ENCODE measurements at places on chromosomes 1 and 21. TPM values are rescaled to one million over a fixed set of nuclear protein-coding genes. Genes with fewer than 3 reads are reported as not detected.

DNA sequence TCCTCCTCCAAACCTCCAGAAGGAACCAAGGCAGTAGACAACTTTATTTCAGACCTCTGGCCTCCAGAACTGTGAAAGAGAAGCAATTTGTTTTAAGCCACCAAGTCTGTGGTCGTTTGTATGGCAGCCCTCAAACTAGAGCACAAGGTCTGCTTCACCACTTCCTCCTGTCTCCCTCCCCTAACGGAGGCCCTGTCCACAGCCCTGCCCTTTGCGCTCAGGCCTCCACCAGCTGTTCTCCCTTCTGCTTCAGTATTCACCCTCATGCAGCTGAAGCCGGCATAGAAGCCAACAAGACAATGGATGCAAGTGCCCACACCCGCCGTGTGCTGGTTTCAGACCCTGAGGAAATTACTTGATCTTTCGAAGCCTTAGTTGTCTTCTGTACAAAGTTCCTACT lies 364.1 kb downstream of the HHAT start:
- H3K27me3 ChIP-seq: no peaks in the 10 kb centered on the region
- peaks cover 7% of the 10 kb centered on the region for H3K4me1 ChIP-seq
- H3K4me3 ChIP-seq: no peak overlapping the region
- H3K27ac ChIP-seq: no peak overlapping the region
- no peak for DNase-seq

DNA sequence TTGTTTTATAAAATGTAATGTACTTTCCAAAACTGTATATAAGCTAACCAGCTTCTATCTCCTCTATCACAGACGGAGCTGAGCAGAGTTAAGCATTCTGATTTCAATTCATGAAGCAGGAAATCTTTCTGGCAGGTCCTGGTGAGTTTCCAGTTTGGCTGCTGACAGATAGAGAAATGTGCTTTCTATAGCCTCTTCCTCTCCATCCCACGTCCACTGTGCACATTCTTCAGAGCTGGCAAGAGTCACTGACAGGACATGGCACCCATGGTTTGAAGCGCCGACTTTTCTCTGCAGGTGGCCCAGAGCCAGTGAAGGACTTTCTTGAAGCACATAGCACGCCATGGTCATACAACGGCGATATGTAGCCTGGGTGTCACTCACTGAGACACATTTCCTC lies 52.3 kb upstream of the POU2F1 start:
- DNase-seq: no peak
- peaks cover 8% of the 10 kb centered on the region for H3K27me3 ChIP-seq
- peaks cover 3% of the 10 kb centered on the region for H3K4me1 ChIP-seq
- no peak overlapping the region for H3K27ac ChIP-seq

- H3K27me3 ChIP-seq: no peaks in the 10 kb centered on the region
- H3K4me1 ChIP-seq: no peaks in the 10 kb centered on the region
- peaks cover 28% of the 10 kb centered on the region for H3K36me3 ChIP-seq
- DNase-seq: peak; percentile 37
- no peak overlapping the region for H3K4me3 ChIP-seq
Measured at GRCh38 chr1:109632671-109633346, 13.2 kb downstream of the AMPD2 start.

The EDARADD gene
- total RNA-seq: 1.8 TPM

DNA sequence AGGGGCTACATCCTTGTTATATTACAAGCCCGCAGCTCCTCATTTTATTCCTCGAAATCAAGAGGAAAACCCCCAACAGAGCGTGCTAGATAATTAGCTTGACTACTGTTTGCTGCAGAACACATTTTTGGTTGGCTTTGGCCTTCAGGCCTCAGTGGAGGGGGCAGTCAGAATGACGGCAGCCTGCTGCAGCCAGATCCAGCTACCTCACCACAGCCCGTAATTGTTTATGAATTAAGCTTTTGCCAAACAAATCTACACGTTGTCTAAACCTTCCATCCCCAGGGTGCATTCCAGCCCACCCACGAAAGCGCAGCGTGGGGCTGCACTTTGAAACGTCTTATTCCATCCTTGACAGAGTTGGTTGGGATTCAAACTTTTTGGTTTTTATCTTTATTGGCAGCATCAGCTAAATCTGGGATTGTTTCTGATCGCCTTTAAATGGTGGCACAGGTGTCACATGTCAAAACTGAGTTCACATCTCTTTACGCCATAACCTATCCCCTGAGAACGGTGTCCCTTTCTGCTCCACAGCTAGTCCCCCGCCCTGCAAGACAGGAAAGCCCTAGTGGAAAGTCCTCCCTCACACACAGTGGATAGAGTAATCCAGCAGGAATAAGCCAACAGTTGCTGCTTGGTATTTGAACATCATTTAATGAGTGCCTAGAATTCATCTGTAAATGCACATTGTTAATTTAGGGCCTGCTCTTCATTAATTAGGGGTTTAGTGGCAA lies 195.5 kb downstream of the LMO4 start:
- no peak overlapping the region for H3K4me3 ChIP-seq
- no peaks in the 10 kb centered on the region for H3K36me3 ChIP-seq

GRCh38 chr1:241417258-241417657 lies 60.3 kb upstream of the RGS7 start:
- no peaks in the 10 kb centered on the region for H3K4me1 ChIP-seq
- no peak for DNase-seq
- H3K27me3 ChIP-seq: peaks cover 6% of the 10 kb centered on the region

GRCh38 chr1:30318413-30318812 lies 405.0 kb downstream of the MATN1 start:
- no peak overlapping the region for H3K4me3 ChIP-seq
- no peaks in the 10 kb centered on the region for H3K4me1 ChIP-seq
- no peak overlapping the region for H3K27ac ChIP-seq
- H3K27me3 ChIP-seq: no peaks in the 10 kb centered on the region

The SPAG17 gene
- 40.0 TPM for total RNA-seq

Measured in lung (tissue), 17 donors.